ENCODE measurements at places on chromosomes 3 and 15. TPM values are rescaled to one million over a fixed set of nuclear protein-coding genes. Genes with fewer than 3 reads are reported as not detected.

Gene CMTM8
- total RNA-seq, result 1.4 TPM

Gene THAP10
- 1.1 TPM for total RNA-seq

Gene PAK6
- not detected for total RNA-seq

Gene IMPG2
- 0.54 TPM for total RNA-seq

Gene CHL1
- total RNA-seq, result not detected

Gene POTEB3
- total RNA-seq, result not detected

Gene KBTBD12
- total RNA-seq, result not detected

Gene ADGRG7
- total RNA-seq, result not detected

Gene ARNT2
- 0.09 TPM for total RNA-seq

Gene C3orf85
- total RNA-seq, result not detected

Gene TEX264
- total RNA-seq, result 37.5 TPM

Gene PRR20G
- total RNA-seq, result not detected

Gene SLC35G2
- total RNA-seq, result 15.0 TPM

Gene GRIP2
- not detected for total RNA-seq

Gene GOLGA8S
- total RNA-seq, result 0.09 TPM
